Stimulated activated CD8-positive, alpha-beta memory T cell treated with anti-CD3 and anti-CD28 coated beads, Interleukin-12 subunit alpha, Interleukin-12 subunit beta, amount 100 ng/mL, for 4 hours (primary cell): ENCODE measurements at places on chromosomes 7 and 10.

DNA sequence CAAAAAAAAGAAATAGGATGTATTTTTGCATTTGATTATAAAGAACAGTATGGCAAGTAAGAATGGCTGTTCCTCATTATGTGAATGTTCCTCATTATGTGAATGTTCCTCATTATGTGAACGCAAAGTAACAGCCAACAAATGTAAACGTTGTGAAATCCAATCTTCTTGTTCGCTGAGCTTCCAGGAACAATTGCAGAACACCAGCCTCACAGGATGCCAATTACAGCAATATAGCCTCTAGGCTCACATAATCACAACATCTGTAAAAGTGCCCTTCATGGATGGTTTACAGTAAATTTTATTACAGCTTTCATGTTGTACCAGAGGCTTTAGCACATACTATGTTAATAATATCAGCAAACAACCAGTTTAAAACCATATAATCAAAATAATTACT, 71.6 kb downstream of the THSD7A start:
- DNase-seq, result no peak

DNA sequence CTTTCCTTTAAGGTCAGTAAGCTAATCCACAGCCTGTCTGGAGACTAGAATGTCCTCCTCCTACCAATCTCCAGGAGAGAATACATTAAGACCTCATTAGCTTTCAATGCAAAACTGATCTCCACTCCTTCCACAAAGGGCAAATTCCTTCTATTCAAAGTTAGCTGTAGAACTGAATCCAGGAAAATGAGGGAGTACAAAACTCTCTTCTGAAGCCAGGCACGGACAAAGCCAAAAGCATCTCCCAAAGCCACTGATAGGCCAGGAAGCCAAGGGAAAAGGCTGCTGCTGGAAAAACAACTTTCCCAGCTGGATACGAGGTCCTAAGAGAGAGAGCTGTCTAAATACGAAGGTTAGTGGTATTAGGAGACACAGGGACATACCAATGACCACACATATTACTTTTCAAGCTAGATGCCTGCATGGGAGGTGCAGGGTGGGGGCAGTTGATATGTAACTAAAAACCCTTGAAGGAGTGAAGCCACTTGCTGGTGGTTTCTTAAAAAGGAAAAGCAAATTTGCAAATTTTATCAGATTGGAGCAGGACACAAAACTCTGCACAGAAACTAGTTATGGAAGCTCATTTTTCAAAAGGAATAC, 43.6 kb downstream of the MKX start:
- DNase-seq, result no peak

DNA sequence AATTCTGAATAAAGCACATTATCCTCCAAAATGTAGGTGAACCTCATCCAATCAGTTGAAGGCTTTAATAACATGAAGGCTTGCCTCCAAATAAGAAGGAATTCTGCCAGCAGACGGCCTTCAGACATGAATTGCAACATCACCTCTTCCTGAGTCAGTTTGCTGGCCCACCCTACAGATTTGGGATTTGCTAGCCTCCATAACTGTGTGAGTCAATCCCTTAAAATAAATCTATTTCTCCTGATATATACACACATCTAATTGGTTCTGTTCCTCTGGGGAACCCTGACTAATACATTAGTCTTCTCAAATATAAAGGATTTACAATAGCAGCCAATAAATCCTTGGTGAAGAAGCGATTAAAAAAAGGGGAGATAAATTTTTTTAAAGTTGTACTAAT, 34.8 kb upstream of the OSBPL3 start:
- DNase-seq, result no peak

GRCh38 chr7:154699417-154699816, 303.5 kb downstream of the PAXIP1 start:
- no peak for DNase-seq

- no peak for DNase-seq
Measured at GRCh38 chr7:64666663-64667050, 724 bp downstream of the ZNF107 start.

DNA sequence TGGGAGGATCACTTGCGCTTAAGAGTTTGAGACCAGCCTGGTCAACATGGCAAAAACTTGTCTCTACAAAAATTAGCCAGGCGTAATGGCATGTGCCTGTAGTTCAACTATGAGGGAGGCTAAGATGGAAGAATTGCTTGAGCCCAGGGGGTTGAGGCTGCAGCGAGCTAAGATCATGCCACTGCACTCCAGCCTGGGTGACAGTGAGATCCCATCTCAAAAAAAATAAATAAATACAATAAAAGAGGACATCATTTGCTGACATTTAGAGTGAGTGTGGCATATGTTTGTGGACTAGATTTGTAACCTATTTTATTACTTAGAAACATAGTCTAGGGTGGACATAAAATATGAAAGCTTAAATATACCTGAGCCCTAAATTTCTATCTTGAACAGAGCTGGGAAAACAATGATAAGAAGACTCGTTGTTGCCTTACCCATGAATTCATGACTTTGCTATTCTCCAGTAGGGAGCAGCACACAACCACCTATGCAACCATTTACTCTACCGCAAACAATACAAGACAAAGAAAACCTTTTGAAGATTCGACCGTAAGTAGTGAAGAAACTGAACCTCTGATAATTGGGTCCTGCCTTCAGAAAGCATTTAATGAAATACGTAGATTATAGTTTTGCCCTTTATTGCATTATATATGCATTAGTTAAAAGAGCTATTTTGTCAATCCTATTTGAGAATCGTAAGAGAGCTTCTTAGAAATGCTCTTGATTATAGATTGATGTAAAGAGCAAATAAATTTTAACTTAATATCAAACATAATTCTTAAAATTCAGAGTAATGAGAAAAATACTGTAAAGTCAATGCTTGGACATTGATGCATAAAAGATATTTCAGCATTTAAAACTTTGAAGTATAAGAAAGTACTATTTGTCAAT, 83.5 kb downstream of the GNAT3 start:
- no peak for DNase-seq

- no peak for DNase-seq
Measured at GRCh38 chr10:89283936-89284475, 17.8 kb upstream of the IFIT2 start.

DNA sequence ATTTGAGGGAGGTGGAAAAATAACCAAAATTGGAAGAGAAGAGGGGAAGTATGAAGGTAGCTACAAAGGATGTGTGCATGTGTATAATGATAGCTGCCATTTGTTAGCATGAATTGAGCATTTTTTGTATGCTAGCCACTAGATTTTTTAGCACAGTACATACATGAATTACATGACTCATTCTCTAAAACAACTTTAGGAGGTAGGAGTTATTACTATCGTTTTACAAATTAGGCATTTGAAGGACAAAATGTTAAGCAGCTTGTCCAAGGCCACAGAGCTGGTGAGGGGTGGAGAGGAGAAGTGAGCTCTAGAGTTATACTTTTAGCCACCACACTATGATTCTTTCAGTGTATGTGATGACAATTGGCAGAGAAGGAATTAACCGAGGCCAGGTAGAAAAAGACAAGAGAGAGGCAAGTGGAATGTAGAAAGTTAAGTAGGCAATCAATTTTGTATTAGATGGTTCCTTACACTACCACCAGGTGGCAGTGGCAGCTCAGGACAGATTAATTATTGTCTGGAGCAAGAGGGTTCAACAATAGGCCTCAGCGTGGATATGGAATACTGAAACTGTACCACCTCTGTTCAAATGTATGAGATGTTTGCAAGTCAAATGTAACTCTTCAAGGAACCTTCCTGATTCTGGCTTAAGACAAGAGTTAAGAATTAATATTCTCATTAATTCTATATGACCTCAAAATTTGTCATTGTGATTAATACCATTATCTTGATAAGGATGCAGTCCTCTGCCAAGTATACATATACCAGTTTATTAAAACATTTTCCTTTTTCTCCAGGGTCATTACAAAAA, 128.0 kb downstream of the MBL2 start:
- DNase-seq, result no peak

GRCh38 chr10:1552881-1553670, 184.2 kb downstream of the ADARB2 start:
- DNase-seq, result no peak

DNA sequence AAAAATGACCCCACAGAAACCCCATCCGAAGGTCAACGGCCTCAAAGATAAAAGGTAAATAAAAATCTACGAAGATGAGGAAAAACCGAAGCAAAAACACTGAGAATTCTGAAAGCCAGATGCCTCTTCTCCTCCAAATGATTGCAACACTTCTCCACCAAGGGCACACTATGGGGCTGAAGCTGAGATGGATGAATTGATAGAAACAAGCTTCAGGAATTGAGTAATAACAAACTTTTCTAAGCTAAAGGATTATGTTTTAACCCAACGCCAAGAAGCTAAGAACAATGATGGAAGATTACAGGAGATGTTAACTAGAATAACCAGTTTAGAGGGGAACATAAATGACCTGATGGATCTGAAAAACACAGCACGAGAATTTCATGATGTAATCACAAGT, 127.8 kb downstream of the MACC1 start:
- no peak for DNase-seq

DNA sequence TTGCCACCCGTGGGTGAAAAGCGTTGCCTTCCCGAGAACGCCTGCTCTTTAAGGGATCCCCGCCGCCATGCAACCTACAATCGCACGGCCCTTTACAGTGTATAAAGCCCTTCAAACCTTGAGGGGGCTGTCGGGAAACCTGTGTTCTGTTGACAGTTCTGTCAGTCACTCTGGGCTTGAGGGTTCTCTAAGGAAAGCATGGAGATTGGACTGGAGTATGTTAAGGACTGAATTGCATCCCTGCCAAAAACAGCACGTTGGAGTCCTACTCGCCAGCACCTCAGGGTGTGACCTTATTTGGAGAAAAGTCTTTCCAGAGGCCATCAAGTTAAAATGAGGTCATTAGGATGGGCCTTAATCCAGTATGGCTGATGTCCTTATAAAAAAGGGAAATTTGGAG, 70.6 kb downstream of the PFKFB3 start:
- DNase-seq, result no peak

DNA sequence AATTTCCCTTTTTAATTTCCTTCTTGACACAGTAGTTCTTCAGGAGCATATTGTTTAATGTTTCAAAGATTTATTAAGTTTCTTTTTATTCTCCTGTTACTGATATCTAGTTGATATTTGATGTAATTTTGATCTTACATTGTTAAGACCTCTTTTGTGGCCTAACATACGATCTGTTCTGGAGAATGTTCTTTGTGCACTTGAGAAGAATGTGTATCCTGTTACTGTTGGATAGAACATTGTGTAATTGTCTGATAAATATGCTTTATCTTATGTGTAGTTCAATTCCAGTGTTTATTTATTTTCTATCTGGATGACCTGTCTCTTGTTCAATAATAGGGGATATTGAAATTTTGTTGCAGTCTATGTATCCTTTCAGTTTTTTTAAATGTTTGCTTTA, 106.7 kb downstream of the ITGB1 start:
- DNase-seq, result no peak

GRCh38 chr7:126803060-126803665, 449.6 kb downstream of the GRM8 start:
- no peak for DNase-seq

DNA sequence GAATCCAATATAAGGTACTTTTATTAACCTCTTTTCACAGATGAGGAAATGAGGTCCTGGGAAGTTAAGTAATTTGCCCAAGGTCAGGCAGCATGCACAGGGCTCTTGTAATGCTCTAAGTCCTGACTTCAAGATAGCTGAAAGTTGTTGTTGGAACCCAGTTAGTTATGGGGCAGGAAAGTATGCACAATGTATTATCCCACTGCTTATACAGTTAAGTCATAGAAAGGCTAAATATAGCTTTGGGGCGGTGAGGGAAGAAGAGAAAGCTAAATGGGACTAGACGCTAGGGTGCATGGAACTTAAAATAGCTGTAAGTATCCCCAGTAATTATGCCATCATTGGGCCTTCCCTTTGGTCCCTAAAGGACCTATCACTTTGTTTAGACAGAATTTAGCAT, 9.2 kb downstream of the GLCCI1 start:
- DNase-seq, result no peak

- no peak for DNase-seq
Measured at GRCh38 chr7:143419880-143420279, 11.2 kb upstream of the EPHA1 start.

DNA sequence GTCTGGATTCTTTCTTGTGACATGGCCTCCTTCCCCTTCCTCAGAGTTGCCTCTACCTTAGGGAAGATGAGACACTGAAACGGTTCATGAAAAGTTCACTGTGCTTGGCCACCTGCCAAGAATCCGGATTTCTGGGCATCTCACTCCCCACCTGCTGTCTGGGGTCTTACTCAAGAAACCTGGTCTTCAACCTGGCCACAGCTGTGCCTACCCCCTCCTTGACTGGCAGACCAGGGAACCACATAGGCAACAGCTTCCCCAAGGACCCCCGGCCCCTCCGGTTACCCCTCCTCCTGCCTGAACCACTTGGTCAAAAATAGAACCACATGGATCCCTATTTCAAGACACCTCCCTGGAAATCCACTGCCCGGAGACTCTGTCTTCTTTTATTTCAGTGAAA, 58.7 kb upstream of the NANOS1 start:
- DNase-seq, result no peak

DNA sequence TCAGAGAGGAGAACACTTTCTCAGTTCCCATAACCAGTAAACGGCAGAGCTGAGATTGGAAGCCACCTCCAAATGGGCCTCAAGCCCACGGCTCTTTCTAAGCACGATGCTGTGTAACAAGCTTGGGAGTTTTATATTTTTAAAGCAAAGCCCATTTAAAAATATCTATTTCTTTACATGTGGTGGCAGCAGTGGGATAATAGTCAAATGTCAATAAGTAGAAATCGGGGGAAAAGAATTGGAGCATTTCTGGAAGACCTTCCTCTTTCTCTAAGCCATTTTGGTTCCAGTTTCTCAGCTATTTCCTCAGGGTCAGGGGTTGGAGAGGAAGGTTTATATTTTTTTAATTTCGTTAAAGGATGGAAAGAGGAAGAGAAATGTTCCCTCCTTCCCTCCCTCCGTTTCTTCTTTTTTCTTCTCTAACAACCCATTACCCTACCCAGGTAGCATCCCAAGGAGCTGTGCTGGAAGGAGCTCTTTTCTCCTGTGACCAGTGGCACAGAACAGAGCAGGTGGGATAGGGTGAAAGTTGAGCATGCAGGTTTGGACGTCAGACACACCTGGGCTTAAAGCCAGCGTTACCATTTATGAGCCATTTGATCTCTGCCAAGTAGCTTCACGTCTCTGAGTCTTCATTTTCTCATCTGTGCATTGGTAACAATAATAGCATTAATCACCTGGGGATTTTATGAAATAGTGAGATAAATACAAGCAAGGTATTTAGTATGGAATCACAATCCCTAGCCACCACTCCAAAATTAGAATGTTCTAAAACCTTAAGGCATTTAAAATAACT, 515.7 kb downstream of the RPS24 start:
- DNase-seq, result no peak

- DNase-seq, result no peak
Measured at GRCh38 chr10:59901470-59901869, 4.9 kb downstream of the CCDC6 start.

DNA sequence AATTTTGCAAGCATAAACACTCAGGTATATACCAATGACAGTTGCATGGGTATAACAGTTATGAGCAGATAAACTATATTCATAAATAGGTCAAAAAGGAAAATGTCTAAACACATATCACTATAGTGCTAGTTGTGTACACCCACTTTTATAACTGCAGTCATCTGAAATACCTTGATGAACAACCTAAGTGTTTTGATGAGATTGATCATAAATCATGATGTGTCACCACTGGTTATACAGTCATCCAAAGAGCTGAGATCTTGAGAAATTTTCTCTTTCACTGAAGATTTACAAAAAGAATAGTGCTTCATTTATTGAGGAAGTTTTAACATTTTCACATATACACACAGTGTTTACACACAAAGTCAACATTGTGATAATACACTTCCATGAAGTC, 78.6 kb upstream of the SLC25A13 start:
- DNase-seq, result no peak
